CD4-positive, alpha-beta T cell treated with Interleukin-4 for 1 hour (primary cell): ENCODE measurements at places on chromosomes 16 and 17.

GRCh38 chr17:42779304-42779935 is 990 bp upstream of the WNK4 start:
- DNase-seq = no peak

- no peak for DNase-seq
Measured at GRCh38 chr17:68396226-68397107, 60.8 kb downstream of the WIPI1 start.

- no peak for DNase-seq
Measured at GRCh38 chr16:85524630-85525419, 88.3 kb upstream of the GSE1 start.

GRCh38 chr17:64129515-64129764 is 504 bp downstream of the ERN1 start:
- DNase-seq = no peak

DNA sequence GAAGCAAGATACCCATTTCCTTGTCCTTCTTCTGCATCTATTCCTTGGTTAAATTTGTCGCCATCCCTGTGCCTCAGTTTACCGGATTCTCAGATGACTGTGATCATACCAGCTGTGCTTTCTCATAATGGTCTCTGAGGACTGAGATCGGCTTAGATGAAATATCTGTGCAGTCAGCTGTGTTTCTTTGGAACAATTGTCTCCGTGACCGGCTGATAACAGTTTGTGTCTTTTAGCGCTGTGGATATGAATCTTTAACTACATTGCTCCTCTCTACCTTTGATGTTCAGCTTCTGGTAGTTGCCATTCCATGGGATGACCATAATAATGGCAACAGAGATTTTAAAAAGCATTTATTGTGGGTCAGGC is 473 bp downstream of the FTO start:
- DNase-seq = no peak

DNA sequence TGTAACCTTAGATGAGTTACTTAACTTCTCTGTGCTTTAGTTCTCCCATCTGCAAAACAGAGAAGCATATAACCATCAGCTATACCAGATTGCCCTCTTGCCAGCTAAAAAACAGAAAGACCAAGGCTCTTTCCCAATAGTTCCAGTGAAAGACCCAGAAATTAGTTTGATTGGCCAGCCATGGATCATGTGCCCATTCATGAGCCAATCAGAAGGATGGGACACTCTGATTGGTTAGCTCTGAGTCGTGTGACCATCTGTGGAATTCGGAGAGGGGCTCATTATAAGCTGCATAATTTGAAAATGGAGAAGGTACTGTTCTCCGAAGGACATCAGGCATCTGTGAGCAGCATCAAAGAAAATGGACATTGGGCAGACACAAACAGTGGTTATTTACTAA is 155.2 kb downstream of the ABCC12 start:
- no peak for DNase-seq

DNA sequence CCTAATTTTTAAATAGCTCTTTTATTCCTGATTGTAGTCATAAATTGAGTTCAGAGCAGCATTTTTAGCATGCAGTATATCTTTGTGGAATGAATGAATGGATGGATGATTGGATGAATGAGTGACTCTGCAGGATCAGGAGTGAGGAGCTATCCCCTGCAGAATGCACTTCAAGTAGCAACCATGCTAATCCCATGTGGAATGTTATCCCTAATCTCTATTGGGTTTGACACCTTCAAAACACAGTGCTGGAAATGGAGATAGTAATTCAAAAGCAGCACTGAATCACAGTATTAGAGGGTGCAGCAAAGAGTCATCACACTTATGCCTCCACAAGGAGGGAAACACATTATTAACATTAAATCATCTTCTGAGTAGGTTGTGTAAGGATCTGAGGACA is 501.9 kb downstream of the SHISA9 start:
- no peak for DNase-seq

- DNase-seq = no peak
Measured at GRCh38 chr17:50492214-50492613, 13.6 kb downstream of the RSAD1 start.

DNA sequence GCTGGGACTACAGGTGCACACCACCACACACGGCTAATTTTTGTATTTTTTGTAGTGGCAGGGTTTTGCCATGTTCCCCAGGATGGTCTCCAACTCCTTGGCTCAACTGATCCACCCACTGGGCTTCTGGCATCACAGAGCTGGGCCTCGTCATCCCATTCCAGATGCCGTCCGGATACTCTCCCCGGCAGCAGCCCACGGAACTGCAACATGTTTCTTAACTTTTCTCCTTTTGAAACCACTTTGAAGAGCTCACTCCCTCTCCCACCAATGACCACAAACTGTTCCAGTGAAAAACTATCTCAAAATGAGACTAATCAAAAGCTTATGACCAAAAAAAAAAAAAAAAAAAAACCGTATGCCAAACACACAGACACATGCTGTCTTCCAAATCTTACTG is 17.6 kb downstream of the PEMT start:
- DNase-seq = no peak

- peak; percentile 89 for DNase-seq
Measured at GRCh38 chr17:7280519-7281073, 922 bp upstream of the SLC2A4 start.

GRCh38 chr17:78734793-78735641 is 47.1 kb downstream of the CYTH1 start:
- no peak for DNase-seq

GRCh38 chr17:17512866-17513265 is 16.7 kb upstream of the RASD1 start:
- DNase-seq = no peak

DNA sequence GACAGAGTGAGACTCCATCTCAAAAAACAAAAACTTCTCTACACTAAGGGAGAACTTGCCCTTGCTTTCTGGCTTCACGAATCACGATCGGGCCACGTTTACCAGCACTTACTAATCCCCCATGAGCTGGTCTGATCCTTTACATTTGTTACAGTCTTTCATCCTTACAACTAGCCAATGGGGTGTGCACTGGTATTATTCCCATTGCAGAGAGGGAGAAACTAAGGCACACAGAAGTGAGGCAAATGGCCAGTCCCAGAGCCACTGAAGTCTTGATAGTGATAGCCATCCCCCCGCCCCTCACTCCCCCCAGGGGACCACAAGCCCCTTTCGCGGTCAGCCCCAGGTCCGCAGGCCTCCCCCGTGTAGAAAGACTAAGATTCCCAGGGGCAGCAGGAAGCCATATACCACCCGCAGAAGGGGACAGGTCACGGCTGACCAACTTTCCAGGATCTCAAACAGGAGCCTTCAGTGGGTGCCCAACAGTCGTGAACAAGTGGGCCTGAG is 868 bp downstream of the NATD1 start:
- DNase-seq = no peak

GRCh38 chr17:59373882-59374495 is 42.5 kb downstream of the YPEL2 start:
- peak; percentile 28 for DNase-seq

GRCh38 chr16:10981697-10982216 is 37.4 kb downstream of the CLEC16A start:
- peak; percentile 30 for DNase-seq

GRCh38 chr16:31513126-31513525 is 4.9 kb upstream of the RUSF1 start:
- no peak for DNase-seq

DNA sequence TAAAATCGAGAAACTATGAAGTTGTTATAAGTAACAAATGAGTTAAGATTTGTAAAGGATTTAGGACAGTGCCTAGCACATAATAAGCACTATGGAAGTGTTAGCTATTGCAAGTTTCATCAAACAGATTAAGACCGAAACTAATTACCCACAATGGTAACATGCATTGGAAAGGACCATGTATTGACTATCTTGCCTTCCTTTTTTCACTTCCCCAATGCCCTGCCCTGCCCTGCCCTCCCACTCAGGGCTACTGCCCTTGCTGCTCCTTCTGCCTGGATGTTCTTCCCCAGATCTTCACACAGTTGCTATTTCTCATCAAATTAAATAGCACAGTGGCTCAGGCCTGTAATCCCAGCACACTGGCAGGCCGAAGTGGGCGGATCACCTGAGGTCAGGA is 202.1 kb upstream of the PSMD7 start:
- DNase-seq = no peak

- DNase-seq = no peak
Measured at GRCh38 chr16:67194260-67194659, 2.3 kb downstream of the E2F4 start.

GRCh38 chr16:85640585-85640984 is 27.5 kb downstream of the GSE1 start:
- no peak for DNase-seq

DNA sequence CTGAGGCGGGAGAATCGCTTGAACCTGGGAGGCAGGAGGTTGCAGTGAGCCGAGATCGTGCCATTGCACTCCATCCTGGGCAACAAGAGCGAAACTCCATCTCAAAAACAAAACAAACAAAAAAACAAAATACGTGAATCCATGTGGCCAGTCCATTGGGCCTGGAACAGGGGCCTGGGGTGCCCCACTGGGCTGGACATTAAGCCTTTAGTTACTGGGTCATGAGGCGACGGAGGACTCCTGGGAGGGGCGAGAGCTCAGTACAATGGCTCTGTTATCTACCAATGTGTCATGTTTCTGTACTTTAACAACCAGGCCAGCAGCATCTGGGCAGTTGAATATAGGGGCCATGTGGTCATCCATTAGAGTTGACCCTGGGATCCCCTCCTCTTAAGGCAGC is 18.9 kb upstream of the CLEC18A start:
- DNase-seq = no peak

DNA sequence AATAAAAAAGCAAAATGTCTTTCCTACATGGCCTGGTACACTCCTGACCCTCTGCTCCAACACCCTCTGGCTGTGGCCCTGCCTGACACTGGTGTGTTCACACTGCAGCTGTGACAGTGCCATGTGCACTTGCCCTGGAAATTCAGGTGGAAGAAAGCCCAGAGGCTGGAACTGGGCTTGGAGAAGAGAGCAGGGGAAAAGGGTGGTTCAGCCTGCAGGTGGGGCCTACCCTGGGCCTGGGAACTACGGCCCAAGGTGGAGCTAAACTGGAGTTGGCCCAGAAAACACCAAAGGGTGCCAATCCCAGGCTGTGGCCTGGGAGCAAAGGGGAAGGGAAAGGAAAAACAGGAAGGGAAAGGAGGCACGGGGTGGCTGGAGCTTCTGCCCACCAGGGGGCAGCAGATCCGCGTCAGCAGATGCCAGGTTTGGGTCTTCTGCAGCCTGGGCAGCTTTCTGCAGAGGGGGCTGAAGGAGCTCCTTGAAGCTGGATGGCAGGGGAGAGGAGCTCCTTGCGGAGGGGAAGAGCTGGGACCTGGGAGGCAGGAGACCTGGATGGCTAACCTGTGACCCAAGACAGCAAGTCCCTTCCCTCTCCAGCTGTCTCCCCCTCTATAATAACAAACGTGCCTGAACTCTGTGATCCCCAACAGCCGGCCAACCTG is 15.4 kb upstream of the CTCF start:
- peak; percentile 76 for DNase-seq

DNA sequence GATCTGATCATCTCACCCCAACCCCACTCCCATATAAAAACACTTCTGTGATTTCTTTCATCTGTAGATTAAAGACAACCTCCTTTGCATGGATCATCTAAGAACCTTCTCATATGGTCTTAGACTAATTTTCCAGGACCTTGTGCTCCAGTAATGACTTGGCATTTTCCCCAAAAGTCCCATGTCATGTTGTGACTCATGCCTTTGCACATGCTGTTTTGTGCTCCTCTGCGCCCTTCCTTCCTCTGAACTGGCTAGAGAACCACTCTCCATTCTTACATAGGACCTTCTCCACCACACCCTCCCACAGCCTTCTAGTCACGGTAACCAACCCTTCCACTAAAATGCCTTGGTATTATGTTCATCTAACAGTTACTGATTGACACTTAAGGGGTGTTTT is 99.5 kb upstream of the AXIN2 start:
- DNase-seq = no peak

DNA sequence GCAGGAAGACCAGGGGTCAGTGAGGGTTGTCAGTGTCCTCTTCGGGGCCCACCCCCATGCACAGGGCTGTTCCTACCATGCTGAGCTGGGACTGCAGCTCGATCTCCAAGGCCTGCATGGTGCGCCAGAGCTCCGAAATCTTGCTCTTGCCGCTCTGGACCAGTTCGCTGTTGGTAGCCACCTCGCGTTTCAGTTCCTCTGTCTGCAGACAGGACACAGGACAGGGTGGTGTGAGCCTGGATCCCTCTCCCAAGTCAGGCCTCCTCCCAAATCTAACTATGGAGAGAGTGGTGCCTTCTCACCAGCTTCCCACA is 90.9 kb downstream of the GOSR1 start:
- no peak for DNase-seq

DNA sequence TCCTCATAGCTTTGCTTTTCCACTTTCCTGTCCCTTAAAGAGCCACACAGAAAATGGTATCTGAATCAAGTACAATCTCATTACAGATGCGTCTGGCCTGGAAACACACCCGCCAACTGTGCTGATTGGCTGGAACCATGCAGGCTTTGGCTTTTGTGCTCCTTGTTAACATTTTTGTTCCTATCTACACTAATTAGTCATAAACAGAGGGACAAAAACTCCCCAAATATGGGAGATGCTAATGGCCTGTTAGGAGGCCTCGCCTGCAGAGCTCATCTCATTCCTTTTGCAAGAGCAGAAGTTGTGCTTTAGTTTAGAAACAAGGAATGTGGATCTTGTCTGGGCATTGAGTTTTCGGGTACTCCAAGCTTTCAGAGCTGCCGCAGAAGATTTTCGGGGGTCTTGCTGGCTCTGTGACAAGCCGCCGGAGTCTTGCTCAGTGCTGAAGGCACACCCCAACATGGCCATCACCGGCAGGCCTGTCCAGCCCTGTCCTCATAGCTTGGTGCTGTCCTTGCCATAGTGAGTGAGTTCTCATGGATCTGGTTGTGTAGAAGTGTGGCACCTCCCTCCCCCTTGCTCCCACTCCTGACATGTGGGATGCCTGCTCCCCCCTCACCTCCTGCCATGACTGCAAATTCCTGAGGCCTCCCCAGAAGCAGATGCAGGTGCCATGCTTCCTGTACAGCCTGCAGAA is 69.8 kb downstream of the METRNL start:
- DNase-seq = no peak
